ENCODE measurements at places on chromosomes 3 and 15. TPM values are rescaled to one million over a fixed set of nuclear protein-coding genes. Genes with fewer than 3 reads are reported as not detected.

The CCDC13 gene
- 0.32 TPM for total RNA-seq

The DUOXA2 gene
- not detected for total RNA-seq

The P3H2 gene
- 30.4 TPM for total RNA-seq

The PTPRG gene
- total RNA-seq = 31.7 TPM

The ARRDC4 gene
- total RNA-seq = 57.9 TPM

- DNase-seq = no peak
Observed at GRCh38 chr3:107264888-107265287, 112.4 kb upstream of the CCDC54 start.

GRCh38 chr15:55914446-55914845 is 79.0 kb downstream of the NEDD4 start:
- no peak for DNase-seq

DNA sequence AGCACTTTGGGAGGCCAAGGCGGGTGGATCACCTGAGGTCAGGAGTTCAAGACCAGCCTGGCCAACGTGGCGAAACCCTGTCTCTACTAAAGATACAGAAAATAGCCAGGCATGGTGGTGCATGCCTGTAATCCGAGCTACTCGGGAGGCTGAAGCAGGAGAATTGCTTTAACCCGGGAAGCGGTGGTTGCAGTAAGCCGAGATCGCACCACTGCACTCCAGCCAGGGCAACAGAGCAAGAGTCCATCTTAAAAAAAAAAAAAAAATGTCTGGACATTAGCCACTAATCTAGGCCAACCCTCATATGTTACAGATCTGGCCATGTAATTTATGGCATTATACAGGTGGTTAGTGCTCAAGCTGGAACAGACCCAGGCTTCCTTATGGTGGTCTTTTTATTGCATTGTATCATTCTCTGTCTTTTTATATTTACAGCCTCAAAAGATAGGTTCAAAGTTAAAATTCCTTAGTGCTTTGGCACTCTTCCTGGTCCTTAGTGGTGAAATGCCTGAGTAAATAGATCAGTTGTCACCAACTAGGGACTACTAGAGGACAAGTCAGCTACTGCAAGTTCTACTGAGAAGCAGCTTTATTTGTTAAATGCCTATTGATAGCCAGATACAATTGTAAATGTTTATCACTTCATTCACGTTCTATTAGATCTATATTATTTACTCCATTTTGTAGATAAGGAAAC is 16.0 kb downstream of the STARD9 start:
- DNase-seq = peak; percentile 67

DNA sequence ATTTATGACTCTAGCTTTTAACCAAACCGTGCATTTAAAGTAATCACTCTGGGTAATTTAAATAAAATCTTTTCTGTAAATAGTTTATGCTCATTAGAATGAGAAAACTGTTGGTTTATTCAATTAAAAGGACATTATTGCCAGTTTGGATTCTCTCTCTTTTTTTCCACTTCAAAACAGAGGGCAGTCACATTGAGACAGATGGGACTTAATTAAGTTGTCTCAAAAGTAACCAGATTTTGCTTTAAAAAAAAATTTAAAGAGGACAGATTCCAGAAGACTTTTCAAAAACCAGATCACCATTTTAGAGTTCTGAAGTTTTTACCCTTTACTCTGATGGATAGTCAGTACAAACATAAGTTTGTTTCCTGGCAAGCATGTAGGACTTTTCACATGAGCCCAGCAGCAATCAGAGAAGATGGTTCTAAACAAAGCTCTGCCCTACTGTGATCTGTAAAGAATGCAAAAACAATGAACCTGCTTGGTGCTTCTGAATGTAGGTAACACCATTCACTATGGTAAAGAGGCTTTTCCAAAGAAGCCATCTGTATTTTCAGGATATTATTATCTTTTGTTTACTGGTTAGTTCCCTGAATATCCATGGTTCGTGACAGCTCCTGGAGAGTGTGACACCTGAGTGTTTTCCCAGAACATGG is 136.2 kb downstream of the LRTM1 start:
- DNase-seq = no peak

DNA sequence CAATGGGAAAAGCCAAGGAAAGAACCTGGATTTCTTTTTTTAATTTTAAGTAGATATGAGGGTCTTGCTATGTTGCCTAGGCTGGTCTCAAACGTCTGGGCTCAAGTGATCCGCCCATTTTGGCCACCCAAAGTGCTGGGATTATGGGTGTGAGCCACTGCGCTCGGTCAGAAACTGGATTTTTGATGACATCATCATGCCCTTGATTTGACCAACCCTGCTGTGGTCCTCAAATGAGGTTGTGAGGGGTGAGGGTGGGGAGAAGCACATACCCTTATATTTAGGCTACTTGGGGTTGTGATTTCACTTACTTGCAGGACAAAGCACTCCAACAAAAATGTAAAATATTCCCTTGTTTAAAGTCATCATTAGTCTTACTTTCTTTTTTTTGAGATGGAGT is 70.4 kb downstream of the C3orf38 start:
- no peak for DNase-seq
